ENCODE measurements at places on chromosomes 5 and 9.

DNA sequence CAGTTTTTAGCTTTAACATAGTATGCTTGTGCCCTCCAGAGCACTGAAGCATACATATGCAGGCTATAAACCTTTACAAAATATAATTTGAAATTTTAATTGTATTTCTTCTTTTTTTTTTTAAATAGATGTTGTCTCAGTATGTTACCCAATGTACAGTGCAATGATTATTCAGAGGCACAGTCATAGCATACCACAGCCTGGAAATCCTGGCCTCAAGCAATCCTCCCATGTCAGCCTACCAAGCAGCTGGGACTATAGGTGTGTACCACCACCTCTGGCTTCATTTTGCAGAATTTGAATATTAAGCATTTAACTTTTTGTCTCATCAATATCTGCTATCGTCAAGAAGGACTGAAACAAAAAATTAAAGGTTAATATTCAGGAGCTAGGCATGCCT, 16.9 kb upstream of the ZNF782 start:
- no peak for DNase-seq

- DNase-seq, result no peak
Observed at GRCh38 chr5:159330131-159330800, at the start of gene IL12B. Gene IL12B (minus strand): TSS chr5:159330487. CDS start chr5:159326782, 3,705 bp downstream.

GRCh38 chr5:66894480-66895240, 298.5 kb downstream of the MAST4 start:
- no peak for DNase-seq

DNA sequence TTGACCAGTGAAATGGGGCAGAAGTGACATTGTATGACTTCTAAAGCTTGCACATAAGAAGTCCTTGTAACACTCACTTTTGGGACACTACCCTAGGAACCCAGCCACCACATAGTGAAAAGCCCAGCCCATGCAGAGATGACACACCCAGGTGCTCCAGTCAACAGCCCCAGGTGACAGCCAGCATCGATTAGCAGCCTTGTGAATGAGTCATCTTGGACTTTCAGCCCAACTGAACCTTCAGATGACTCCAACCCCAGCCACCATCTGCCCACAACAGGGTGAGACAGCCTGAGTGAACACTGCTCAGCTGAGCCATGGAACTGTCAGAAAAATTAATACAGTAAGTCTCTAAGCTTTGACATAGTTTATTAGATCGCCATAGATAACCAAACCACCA, 458.6 kb downstream of the ZSWIM6 start:
- peak; percentile 5 for DNase-seq

DNA sequence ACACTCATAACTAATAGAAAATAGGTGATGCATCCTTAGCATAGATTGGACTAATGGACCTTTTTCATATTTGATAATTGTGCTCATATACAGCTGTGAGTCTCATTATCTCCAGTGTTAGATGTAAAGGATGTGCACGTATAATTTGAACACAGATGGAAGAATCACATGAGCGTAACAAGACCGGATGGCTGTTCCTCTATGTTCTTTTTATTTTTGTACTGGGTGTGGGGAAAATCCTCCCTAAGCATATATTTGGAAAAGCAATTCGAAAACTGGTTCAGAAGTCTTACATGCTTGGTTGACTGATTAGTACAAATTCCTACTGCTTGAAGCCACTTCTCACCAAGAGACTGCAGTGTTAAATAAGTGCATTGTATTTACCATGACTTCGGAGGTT, 230.2 kb downstream of the AOPEP start:
- no peak for DNase-seq

GRCh38 chr5:79886456-79886855, 104.6 kb downstream of the MTX3 start:
- no peak for DNase-seq

DNA sequence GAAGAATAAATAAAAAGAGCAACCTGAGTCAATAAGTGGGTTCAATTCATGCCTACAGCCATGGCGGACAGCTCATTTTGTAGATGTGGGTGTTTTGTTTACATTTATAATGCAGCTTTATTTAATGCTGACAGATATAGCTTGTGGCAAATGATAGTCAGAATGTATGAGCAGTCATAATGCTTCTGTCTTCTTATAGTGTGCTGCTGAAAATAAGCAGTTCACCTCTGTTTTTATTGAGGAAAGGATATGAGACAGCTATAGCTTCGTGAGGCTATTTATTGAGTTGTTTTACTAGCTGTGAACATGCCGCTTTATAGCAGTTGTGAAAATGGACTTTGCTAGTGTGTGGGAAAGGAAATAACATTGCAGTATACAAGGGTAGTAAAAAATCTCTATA, 147.4 kb downstream of the PBX3 start:
- no peak for DNase-seq

DNA sequence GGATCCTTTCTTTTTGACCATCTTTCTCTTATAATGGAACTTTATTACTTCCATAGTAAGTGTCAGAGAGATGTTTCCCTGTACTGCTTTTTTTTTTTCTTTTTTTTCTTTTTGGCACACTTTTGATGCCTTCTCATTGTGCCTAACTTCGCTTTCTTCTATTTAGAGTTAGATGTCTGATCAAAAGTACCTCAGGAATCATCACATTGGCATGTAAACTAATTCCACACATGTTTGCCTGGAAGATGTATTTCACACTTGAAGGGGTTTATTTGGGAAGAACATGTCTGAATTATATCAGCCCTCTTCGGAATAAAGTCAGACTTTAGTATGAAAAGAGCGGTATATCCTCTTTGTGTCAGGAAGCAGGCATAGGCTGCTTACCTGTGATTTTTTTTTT, 35.1 kb downstream of the SMARCA2 start:
- no peak for DNase-seq

DNA sequence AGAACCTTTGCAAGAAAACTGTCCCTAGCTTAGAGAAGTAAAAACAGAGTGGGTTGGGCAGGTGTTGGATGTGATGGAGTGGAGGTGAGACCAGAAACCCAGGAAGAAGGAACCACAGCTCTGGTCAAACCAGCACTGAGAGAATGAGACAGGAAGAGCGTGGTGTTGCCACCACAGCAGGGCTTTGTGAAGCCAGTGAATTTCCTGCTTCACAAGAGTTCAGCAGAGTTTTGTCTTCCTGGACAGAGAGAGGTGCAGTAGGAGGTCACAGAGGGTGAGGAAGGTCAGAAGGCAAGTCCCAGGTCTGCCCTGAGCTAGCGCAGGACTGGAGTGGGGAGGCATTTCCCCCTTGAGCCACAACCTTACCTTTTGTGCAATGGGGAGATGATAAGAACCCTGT, 2306.2 kb upstream of the ACO1 start:
- no peak for DNase-seq

DNA sequence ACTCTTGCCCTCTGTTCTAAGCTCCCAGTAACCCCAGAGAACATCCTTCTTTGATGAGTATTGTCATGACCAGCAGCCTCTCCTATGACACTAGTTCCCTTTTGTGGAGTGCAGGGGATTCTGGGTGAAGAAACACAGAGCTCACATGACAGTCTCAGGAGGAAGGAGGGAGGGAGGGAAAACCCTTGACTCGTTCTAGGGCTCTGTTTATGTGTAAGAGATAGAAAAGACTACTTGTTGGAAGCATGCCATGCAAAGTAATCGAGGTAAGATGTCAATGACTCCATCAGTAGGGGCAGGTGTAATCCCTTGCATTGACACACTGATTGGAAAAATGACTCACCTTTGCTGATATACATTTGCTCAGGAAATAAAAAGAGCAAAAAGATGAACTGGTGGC, 190.2 kb upstream of the ELL2 start:
- peak; percentile 38 for DNase-seq

GRCh38 chr5:74372502-74373064, 267.9 kb downstream of the ENC1 start:
- no peak for DNase-seq

DNA sequence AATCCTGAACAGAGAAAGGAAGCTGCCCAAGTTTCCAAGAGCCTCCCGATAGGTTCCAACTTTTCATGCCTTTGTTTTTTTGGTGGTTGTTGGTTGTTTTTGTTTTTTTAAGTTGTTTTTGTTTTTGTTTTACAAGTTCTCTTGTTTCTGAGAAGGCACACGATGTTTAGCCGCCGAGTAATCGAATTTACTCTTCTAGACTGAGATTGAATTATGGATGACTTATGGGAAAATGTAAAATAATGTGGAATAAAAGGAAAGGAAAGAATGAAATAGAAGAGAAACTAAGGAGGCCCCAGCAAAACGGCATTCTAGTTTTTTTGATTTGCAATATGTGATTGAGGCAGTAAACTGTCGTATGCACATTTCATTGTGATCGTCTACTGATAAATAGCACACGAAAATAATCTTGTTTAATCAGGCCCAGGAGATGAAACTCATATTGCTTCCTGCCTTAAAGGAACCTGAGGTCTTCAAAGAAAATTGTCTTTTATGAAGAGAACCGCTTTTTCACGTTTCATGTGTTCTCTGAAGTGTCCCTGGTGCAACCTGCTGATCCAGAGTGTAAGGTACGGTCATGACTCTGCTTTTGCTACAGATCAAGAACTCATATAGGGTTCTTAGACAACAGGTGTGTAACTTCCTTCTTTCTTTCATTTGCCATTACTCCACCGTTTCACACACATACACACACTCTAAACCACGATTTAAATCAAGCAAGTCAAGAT, 1.3 kb upstream of the GNAQ start:
- no peak for DNase-seq

- DNase-seq, result no peak
Observed at GRCh38 chr5:100855937-100856430, 47.1 kb downstream of the ST8SIA4 start.

DNA sequence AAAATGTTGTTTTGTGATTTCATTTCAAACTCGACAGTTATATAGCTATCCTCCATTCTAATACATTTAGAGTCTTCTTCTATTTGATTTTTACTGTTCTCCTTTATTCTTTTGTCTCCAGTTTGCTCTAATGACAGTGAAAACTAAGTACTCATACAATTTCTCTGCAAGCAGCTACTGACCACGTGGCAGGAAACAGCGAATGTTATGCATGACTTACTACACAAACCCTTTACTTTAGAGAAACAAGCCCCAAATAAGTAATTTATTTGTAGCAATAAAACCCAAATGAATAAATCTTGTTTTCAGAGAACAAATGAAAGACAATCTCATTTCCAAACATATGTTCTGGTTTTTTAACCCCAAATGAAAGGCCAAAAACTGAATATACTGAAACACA, 41.9 kb downstream of the CDH6 start:
- no peak for DNase-seq

DNA sequence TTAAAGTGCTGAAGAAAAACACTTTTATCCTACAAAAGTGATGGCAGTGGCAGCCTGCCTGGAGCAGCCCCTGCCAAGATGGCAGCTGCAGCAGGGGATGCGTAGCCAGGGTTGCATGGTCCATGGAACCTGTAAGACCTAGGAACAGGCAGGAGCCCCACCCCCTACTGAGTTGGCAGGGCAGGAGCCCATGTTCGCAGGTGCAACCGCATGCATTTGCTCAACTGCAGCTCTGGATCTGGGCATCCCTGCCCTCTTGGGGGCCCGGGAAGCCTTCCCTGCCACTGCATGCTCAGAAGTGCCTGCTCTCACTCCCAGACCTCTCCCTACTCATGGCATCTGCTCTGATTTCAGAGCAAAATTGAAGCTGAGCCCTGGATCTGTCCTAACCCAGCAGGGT, 779.6 kb downstream of the CDH18 start:
- no peak for DNase-seq

DNA sequence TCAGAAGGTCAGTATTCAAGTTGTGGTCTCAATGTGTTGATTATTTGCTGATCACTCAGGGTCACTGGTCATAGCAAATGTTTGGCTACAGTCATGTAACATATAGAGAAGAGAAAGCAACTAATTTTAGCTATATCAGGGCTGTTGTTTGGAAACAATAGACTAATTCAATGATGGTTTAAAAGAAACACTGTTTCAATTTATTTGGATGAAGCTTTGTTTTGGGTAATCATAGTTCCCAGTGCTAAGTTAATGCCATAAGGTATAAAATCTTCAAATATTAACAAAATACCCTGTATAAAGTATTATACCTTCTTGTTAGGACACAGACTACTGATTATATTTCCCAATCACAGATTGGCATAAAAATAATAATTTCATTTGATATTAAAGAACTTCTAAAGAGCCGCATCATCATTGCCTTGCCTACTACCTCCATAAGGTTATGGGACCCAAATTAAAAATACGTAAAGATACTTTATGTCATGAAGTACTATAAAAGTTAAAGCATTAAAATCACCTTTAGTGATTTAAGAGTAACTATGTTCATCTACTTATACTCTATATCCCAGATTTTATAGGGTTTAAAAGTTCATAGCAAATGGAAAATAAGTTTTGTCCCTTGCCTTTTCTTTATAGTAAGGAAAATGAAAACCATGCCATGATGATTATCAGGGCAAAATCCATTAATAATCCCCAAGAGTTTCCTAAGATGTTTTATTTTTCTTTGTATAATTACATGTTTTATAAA, 6.0 kb downstream of the NR3C1 start:
- no peak for DNase-seq

DNA sequence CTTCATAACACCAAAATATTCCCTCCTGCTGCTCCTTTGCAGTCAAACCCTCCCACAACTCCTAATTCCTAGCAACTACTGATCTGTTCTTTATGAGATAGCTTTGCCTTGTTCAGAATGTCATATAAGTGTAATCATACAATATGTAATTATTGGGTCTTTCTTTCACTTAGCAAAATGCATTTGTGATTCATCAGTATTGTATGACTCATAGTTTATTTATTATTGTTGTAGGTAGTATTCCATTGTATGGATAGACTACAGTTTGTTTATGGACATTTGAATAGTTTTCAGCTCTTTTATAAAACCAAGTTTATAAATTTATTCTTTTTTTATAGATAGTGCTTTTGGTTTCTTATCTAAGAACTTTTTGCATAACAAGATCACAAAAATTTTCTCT, 468.2 kb upstream of the KIF2A start:
- no peak for DNase-seq

DNA sequence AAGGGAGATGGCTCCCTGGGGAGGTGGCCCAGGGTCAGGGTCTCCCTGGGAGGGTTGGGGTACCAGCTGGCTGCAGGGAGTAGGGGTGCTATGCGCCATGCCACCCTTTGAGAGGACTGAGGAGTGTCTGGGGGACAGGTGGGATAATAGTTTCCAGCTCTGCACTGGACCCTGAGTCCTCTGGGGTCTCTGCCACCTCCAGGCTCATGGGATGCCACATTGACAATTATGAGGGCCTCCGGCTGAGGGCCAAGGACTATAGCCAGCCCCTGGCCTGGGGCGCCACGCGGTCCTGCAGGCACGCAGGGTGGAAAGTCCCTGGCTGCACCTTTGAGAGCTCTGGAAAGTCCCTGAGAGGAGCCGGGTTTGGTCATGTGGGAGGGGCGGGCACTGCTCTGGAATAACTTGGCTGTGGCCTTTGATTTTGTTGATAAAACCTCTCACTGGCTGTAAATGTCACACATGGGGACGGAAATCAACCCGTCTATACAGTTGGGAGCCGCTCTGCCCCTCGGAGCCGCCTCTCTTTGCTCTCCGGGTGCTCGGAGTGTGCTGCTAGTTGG, 16.0 kb downstream of the TRAF2 start:
- DNase-seq, result peak; percentile 87

- DNase-seq, result no peak
Observed at GRCh38 chr9:100286257-100286656, 66.5 kb downstream of the TEX10 start.

- DNase-seq, result no peak
Observed at GRCh38 chr5:13107537-13107936, 837.0 kb downstream of the DNAH5 start.

- DNase-seq, result peak; percentile 50
Observed at GRCh38 chr5:180618829-180619562, 27.7 kb upstream of the SCGB3A1 start.

- no peak for DNase-seq
Observed at GRCh38 chr5:171441246-171441791, 21.9 kb downstream of the FGF18 start.

GRCh38 chr9:127034691-127035090, 87.7 kb downstream of the ANGPTL2 start:
- DNase-seq, result no peak

Data from stimulated activated CD4-positive, alpha-beta T cell treated with anti-CD3 and anti-CD28 coated beads, Interleukin-1b, Interleukin-23, amount 100 ng/mL, for 48 hours (primary cell).